ENCODE measurements at places on chromosomes 16 and 17. TPM values are rescaled to one million over a fixed set of nuclear protein-coding genes. Genes with fewer than 3 reads are reported as not detected.

CCDC154 gene
- 0.09 TPM for polyA plus RNA-seq

PRSS33 gene
- not detected for polyA plus RNA-seq

CACNG3 gene
- not detected for polyA plus RNA-seq

- H3K4me3 ChIP-seq = no peak overlapping the region
- no peak for DNase-seq
- no peaks in the 10 kb centered on the region for H3K4me1 ChIP-seq
- H3K27ac ChIP-seq = no peak overlapping the region
- no peaks in the 10 kb centered on the region for H3K27me3 ChIP-seq
- no peaks in the 10 kb centered on the region for H3K36me3 ChIP-seq
Measured at GRCh38 chr17:13297183-13297582, 279.4 kb upstream of the ELAC2 start.

- no peak for DNase-seq
- H3K4me1 ChIP-seq = peaks cover 61% of the 10 kb centered on the region
- peak overlapping the region; percentile 72 for H3K27ac ChIP-seq
- H3K4me3 ChIP-seq = no peak overlapping the region
Measured at GRCh38 chr17:40958086-40958953, 8.4 kb downstream of the KRT39 start.

GRCh38 chr17:59328601-59329000, 2.9 kb upstream of the YPEL2 start:
- no peaks in the 10 kb centered on the region for H3K36me3 ChIP-seq
- no peaks in the 10 kb centered on the region for H3K27me3 ChIP-seq
- peaks cover 27% of the 10 kb centered on the region for H3K4me1 ChIP-seq
- DNase-seq = no peak
- no peak overlapping the region for H3K4me3 ChIP-seq

DNA sequence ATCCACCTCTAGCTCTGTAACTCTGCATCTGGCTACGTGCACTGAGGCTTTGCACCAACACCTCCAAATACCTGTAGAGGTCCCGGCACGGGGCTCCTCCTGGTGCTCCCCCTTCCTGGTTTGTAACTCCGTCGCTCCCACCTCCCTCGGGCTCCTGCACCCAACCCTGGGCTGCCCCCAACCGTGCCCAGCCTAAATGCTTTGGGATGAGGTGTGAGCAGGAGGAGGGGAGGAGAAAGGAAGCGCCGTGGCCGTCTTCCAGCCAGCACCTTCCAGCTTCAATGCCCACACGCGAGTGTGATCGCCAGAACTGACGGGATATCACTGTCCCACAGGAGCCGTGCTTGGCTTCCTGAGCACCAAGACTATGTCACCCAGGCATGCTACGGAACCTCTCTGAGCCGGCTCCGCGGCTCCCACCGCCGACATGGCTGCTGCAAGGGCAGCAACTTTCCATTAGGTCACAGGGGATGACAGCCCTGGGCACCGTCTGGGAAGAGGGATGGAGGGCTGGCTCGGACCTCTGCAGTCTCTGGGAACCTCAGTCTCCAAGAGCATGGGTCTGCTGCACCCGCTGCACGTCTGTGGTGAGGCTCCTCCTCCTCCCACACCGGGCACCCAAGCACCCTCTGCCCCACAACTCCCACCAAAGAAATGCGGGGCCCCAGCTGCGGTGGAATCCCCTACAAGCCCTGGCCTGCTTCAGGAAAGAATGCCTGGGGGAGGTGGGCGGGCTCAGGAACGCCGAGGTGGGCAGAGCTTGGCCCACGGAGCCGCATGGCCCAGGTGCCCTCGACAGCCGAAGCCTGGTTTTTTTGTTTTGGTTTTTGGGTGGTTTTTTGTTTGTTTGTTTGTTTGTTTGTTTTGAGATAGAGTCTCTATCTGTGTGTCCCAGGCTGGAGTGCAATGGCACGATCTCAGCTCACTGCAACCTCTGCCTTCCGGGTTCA, 6.4 kb upstream of the SLC38A10 start:
- no peaks in the 10 kb centered on the region for H3K4me1 ChIP-seq
- DNase-seq = peak; percentile 25
- no peaks in the 10 kb centered on the region for H3K27me3 ChIP-seq
- H3K4me3 ChIP-seq = no peak overlapping the region
- H3K36me3 ChIP-seq = no peaks in the 10 kb centered on the region

- no peaks in the 10 kb centered on the region for H3K36me3 ChIP-seq
- peak; percentile 69 for DNase-seq
- no peaks in the 10 kb centered on the region for H3K27me3 ChIP-seq
- peaks cover 29% of the 10 kb centered on the region for H3K4me1 ChIP-seq
- peak overlapping the region; percentile 85 for H3K27ac ChIP-seq
- peak overlapping the region; percentile 95 for H3K4me3 ChIP-seq
Measured at GRCh38 chr16:14302399-14303181, 231.5 kb downstream of the MRTFB start.

DNA sequence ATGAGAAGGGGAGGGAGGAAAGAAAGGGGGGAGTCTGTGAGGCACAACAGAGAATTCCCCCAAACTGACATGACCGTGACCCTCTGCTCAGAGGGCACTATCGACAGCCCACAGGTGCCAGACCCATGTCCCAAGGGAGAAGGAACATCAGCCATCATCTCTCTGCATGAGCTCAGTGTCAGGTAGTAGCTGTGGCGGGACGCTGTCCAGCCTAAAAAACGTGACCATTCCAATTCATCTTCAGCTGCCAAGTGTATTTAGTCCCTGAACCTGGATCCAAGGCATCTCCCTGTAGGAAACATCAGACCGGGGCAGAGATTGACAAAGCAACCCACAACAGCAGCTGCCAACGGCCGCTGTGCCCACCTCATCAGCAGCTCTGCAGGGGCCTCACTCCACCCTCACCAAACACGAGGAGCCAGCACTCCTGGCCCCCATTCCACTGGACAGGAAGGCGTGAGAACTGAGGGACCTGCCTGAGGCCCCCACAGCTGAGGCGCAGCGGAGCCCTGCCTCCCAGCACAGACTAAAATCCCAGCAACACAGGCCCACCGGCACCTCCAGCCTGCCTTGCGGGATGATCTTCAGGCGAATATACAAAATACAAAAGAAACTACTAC, 8.6 kb downstream of the TAF1C start:
- H3K27ac ChIP-seq = peak overlapping the region; percentile 60
- no peak for DNase-seq
- no peaks in the 10 kb centered on the region for H3K36me3 ChIP-seq
- no peak overlapping the region for H3K4me3 ChIP-seq
- H3K4me1 ChIP-seq = peaks cover 21% of the 10 kb centered on the region

- DNase-seq = peak; percentile 25
- H3K36me3 ChIP-seq = no peaks in the 10 kb centered on the region
- no peaks in the 10 kb centered on the region for H3K27me3 ChIP-seq
- H3K4me1 ChIP-seq = peaks cover 8% of the 10 kb centered on the region
Measured at GRCh38 chr17:49333804-49334203, 28.2 kb downstream of the ZNF652 start.

GRCh38 chr16:23245268-23245667, 56.8 kb upstream of the SCNN1B start:
- DNase-seq = no peak
- H3K27ac ChIP-seq = no peak overlapping the region
- H3K27me3 ChIP-seq = no peaks in the 10 kb centered on the region
- H3K4me1 ChIP-seq = no peaks in the 10 kb centered on the region
- no peaks in the 10 kb centered on the region for H3K36me3 ChIP-seq

DNA sequence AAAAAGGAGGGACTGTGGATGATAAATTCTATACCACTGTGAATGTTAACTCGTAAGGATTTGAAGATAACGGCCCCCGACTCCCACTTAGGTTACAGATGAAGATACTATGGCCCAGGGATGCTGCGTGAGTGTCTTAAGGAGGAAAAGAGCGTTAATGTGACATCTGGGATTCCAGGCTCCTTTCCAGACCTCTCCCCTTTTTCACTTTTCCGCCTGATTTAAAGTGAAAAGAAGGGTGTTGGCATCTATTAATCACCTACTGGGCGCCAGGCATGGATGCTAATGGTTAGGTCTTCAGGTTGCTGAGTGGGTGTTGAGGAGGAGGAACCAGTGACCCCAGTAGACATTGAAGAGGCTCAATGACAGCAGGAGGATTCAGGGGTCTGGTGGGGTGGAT, 117.8 kb downstream of the RBFOX1 start:
- no peaks in the 10 kb centered on the region for H3K4me1 ChIP-seq
- no peak overlapping the region for H3K27ac ChIP-seq
- H3K4me3 ChIP-seq = no peak overlapping the region
- H3K27me3 ChIP-seq = no peaks in the 10 kb centered on the region
- DNase-seq = no peak

DNA sequence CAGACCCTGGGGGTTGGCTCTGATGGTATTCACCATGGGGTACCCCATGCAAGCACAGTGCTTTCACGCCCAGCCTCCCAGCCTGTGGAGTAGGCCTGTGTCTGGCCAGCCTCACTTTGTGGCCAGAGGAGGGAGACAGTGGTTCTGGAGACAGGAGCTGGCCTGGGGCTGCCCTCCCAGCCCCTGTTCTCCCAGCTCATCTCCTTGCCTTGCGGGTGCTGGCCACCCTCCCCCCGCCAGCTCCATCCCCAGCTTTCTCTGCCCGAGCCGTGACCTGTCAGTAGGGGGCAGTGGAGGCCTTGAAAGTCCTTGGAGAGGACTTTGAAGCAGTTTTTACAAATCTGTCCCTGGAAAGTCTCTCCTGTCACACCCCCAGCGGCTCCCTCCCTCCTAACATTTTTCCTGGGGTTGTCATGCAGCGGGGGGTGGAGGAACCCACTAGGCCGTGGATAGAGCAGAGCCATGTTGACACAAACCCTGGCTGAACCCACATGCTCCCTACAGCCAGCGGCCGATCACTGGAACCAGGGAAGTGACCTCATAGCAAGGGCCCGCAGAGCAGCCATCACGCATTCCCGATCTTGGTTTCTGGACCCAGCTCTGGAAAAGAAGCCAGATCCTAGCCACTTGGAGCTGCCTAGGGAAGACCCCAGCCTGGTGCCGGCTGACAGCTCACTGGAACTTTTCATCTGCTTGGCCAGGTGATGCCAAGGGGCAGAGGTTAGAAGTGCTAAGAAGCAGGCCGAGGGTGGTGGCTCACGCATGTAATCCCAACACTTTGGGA, 289.4 kb downstream of the SEC14L1 start:
- H3K4me1 ChIP-seq = peaks cover 69% of the 10 kb centered on the region
- peak; percentile 99 for DNase-seq
- no peaks in the 10 kb centered on the region for H3K27me3 ChIP-seq
- peak overlapping the region; percentile 85 for H3K27ac ChIP-seq
- no peak overlapping the region for H3K4me3 ChIP-seq

- H3K27me3 ChIP-seq = no peaks in the 10 kb centered on the region
- no peak for DNase-seq
- no peak overlapping the region for H3K27ac ChIP-seq
- no peak overlapping the region for H3K4me3 ChIP-seq
- no peaks in the 10 kb centered on the region for H3K4me1 ChIP-seq
- no peaks in the 10 kb centered on the region for H3K36me3 ChIP-seq
Measured at GRCh38 chr16:20613481-20614185, 37.5 kb upstream of the ACSM2B start.

Data from GM23248 (cell line).